Gastrocnemius medialis (tissue), 4 donors: ENCODE measurements at places on chromosomes 2 and 18. TPM values are rescaled to one million over a fixed set of nuclear protein-coding genes. Genes with fewer than 3 reads are reported as not detected.

The C2orf74 gene
- 19.2 TPM for total RNA-seq

The NEU4 gene
- 119 TPM for total RNA-seq

The SP140 gene
- total RNA-seq = not detected

The NR4A2 gene
- total RNA-seq = 1.6 TPM

The MDH1B gene
- 0.13 TPM for total RNA-seq

The CD226 gene
- 1.6 TPM for total RNA-seq

The GKN1 gene
- total RNA-seq = not detected

The ALPI gene
- total RNA-seq = not detected

The DSG1 gene
- not detected for total RNA-seq

The DGUOK gene
- 17.5 TPM for total RNA-seq

The LRRC30 gene
- 2.1 TPM for total RNA-seq

The C2orf80 gene
- not detected for total RNA-seq

The RGPD4 gene
- not detected for total RNA-seq

The CNGA3 gene
- not detected for total RNA-seq

The DTNA gene
- 50.6 TPM for total RNA-seq

The FOXD4L1 gene
- not detected for total RNA-seq

The ITGA6 gene
- total RNA-seq = 40.6 TPM

DNA sequence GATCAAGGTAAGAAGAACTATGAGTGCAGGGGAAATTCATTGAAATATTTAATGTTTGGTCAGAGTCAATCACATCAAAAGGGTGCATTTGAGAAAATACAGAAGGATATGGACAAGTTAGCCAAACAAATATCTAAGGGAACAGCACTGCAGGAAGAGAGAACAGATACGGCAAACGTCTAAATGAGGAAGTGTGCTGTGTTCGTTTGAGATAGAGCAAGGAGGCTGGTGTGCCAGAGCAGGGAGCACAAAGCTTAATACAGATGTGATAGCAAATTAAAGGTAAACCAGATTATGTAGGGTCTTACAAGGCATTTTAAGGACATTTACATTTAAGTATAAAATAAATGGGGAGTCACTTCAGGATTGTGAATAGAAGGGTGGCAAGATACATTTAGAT, 241.3 kb upstream of the ZNF804A start:
- no peak for DNase-seq

DNA sequence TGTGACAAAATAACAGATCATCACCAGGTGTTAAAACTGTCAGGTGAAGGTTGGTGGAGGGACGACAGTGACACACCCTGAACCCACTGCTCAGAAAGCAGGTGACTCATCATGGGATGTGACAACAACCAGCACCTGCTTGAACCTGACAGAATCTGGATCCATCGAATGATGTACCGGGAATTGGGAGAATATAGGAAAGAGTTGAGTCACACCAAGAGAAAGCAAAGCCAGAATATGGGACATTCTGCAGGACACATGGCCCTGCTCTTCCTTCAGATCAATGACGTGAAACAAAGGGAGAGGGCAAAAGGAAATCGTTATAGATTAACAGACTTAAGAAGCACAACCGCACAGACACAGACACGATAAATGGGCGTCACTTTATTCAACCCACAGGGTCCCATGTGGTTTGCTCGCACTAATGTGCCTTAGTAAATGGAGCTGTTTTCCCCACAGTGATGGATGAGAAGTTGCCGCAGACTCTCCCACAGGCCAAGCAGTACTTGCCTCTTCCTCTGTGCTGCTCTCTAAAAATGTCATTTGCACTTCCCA, 100.1 kb downstream of the CRACDL start:
- DNase-seq = no peak

- peak; percentile 91 for DNase-seq
Observed at GRCh38 chr18:58998401-58999203, 133.9 kb downstream of the ZNF532 start.

- DNase-seq = no peak
Observed at GRCh38 chr18:26406324-26406723, 142.0 kb downstream of the KCTD1 start.

DNA sequence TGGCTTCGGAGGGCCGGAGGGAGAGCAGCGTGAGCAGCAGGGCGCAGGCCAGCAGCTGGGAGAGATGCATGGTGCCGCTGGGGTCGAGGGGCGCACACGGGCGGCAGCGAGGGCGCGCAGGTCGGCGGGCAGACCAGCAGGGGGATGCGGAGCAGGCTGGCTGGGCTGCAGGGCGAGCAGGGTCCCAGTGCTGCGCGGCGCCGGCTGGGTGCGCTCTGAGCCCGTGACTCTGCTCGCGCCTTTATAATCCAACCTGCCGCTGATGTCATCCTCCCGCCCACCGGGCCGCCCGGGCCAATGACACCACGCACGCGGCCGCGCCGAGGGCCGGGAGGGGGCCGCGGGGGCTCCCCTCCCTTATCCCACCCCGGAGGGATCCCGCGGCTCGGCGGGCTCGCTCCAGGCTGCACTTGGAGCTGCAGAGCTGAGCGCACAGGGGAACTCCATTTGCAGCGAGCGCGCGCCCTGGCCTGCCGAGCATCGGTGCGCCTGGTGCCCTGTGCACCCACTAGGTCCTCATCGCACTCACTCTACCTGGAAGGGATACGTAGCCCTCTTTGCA, at the start of gene NPPC:
TSS of gene NPPC (minus strand) at position 217 of the 562 bp plus-strand sequence. CDS start at position 70, 147 bp downstream.
- DNase-seq = no peak

DNA sequence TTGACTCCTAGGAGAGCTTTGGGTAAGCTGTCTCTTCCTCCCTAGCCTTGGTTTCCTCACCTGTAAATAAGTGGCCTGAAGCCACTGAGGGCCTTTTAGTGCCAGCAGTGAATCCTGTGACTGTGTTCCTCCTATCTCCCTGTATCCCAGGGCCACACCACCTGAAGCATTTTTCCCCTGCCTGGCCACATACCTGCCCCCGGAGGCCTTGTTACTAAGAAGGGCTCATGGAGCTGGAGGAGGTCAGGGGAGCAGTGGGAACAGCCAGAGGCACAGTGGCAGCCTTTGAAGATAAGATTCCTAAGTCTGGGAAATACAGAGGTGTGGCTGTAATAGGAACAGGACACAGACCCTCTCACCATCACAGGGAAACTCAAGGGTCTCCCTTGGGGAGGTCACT, 162.4 kb downstream of the SMAD7 start:
- DNase-seq = peak; percentile 8

DNA sequence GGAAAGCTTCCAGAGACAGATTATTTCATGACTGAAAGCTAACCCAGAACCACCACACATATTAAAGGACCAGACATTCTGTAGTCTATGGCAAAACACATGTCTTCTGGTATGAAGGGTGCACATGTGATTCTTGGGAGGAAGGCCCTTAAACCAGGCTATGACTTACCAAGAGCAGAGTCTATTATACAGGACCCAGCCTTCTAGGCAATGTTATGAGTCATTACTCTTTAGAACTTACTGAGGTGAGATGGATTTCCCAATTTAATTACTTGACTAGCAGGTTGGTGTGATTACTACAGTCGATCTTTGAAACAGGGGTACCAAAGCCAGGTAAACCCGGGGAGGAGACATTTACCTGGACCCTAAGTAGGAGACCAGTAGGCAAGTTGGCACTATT, 350.8 kb downstream of the TRIB2 start:
- DNase-seq = no peak

- DNase-seq = no peak
Observed at GRCh38 chr2:120491111-120491625, 145.2 kb downstream of the INHBB start.

- DNase-seq = no peak
Observed at GRCh38 chr2:123715467-123715982, 309.6 kb upstream of the CNTNAP5 start.

GRCh38 chr2:64793701-64794100, 140.0 kb upstream of the SERTAD2 start:
- no peak for DNase-seq

DNA sequence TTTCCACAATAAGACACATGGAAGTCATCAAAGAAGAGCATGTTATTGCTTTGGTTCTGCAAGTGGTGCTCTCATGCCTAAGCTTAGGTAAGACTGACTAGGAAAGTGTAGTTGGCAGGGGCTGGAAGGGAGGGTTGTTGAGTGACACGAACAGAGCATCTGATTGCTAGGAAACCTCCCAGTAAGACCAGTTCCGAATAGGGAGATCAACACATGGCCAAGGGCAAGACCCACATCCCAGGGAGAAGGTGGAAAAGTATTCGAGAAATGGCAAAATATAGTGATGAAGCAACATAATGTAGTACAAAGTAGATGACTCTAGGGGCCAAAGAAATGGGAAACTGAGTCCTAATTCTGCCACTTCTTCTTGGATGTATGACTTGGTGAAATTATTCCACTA, 33.8 kb upstream of the FMNL2 start:
- no peak for DNase-seq

GRCh38 chr2:67733517-67733916, 329.3 kb downstream of the C1D start:
- DNase-seq = no peak

- no peak for DNase-seq
Observed at GRCh38 chr18:25019086-25019860, 332.7 kb downstream of the ZNF521 start.

DNA sequence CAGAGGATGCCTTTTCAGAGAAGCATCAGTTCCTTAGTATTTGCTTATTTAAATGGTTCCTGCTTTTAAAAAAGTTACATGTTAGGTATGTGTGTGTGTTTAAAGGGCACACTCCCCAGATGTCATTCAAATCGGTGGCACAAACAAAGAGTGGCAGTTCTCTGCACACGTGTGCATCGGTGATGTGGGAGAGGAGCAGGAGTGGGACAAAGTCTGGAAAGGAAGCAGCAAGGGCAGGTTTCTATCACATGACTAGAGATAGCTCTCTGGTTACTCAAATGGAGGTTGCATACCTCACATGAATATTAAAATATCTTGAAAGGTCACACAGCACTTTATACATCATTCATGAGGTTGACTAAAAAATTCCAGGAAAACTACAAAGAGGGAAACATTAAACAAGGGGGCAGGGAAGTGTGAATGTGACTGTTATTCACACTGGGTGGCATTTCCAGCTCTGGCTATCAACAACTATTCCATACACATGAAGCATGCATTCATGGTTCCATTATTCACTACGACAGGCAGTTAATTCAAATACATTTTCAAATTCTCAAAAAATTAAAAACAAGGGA, 64.7 kb downstream of the SEPTIN10 start:
- no peak for DNase-seq

DNA sequence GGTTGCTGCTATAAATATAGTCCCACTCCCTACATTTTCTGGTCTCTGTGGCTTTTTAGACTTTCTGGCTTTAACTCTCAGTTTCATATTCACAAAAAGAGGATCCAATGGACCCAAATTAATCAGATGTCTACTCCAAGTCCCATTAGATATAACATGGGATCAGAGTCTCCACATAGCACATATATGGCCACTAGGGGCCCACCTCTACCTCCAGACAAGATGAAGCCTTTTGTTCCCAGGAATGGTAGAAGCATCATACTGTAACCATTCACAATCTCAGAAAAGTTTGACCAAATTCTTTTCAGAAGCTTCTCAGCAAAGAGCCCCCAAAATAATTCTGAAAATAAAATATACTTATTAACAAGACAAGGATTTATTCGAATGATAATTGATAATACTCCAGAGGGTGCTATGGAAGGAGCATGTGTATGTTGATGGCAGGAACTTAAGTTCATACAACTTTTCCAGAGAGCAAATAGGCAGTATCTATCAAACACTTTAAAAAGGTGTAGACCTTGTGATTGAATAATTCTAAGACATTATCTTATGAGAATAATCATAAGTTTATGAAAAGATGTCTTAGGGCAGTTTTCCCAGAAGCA, 382.3 kb upstream of the CRIM1 start:
- DNase-seq = no peak

DNA sequence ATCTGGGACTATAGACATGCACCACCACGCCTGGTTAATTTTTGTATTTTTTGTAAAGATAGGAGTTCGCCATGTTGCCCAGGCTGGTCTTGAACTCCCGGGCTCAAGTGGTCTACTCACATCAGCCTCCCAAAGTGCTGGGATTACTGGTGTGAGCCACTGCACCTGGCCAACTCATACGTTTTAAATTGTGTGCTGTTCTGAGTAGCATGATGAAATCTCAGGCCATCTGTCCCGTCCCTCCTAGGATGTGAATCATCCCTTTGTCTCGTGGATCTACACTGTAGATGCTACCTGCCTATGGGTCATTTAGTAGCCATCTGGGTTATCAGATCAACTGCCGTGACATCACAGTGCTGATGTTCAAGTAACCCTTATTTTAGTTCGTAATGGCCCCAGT, 38.5 kb upstream of the RMP24 start:
- DNase-seq = no peak

DNA sequence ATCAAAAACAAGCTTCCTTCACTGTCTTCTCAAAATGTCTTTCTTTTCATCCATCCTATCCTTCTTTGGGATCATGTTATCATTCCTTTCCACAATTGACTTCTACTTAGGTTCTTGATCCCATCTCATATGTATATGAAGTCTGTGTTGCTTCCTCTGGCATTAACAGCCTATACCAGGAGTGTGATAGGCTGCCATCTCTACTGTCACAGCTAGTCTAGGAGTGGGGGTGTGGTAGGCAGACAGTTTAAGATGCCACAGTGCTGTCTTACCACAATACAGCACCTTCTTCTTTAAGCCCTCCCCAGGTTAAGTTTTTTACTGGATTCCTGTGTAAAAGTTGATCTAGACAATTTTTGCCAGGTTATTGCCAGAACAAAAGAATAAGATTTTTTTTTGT, 3.7 kb upstream of the HTR2B start:
- DNase-seq = no peak

- DNase-seq = no peak
Observed at GRCh38 chr2:17299891-17300540, 218.2 kb downstream of the RAD51AP2 start.

GRCh38 chr2:230869914-230870543, 5.3 kb downstream of the ITM2C start:
- DNase-seq = no peak

DNA sequence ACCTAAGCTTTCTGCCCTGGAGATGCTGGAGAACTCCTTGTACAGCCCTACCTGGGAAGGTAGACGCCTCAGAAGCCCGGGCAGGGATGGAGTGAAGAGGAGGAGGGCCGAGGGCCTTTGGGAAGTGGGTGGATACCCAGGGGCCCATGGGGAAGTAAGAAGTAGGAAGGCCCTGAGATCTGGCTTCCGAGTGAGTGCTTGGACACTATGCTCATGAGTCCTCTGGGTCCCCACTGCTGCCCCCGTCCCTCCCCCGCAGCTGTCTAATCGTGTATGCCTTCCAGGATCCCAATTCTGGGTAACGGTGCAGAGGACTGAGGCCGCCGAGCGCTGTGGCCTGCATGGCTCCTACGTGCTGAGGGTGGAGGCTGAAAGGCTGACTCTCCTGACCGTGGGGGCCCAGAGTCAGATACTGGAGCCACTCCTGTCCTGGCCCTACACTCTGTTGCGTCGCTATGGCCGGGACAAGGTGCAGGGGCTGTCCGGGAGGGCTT, 1.1 kb downstream of the DOK1 start:
- no peak for DNase-seq

DNA sequence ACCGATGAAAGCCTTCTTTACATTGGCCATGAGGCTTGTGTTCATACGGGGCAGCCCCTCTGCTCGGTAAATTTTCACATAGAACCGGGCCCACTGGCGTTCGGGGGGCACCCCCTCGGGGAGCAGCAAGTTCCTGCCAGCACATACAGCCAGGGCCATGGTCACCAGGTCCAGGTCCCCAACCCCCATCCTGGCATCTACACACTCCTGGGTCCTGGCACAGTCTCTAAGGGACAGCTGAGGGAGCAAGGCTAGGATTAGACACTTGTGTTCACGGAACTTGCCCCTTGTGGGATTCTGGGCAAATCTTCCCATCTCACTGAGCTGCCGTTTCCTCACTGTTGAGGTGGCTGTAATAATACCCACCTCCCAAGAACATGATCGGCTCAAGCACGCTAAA, 5.6 kb upstream of the OTOF start:
- DNase-seq = peak; percentile 67
